ENCODE measurements at places on chromosomes 12 and 14. TPM values are rescaled to one million over a fixed set of nuclear protein-coding genes. Genes with fewer than 3 reads are reported as not detected.

Gene ACSM4
- total RNA-seq, result not detected

DNA sequence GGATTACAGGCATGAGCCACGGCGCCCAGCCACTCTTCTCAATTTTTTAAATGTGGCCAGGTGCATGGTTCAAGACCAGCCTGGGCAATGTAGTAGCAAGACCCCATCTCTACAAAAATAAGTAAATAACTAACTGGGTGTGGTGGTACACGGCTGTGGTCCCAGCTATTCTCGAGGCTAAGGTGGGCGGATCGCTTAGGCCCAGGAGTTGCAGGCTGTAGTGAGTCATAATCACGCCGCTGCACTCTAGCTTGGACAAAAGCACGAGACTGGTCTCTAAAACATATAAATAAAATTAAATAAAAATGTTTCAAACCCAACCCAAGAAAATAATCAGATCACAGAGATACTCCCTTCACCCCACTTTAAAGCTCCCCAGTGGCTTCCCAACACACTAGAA is 8.9 kb downstream of the KDM2B start:
- no peak for DNase-seq

- DNase-seq, result no peak
Observed at GRCh38 chr12:111733340-111733915, 33.3 kb upstream of the ALDH2 start.

- no peak for DNase-seq
Observed at GRCh38 chr14:89947344-89947743, 7.2 kb downstream of the EFCAB11 start.

DNA sequence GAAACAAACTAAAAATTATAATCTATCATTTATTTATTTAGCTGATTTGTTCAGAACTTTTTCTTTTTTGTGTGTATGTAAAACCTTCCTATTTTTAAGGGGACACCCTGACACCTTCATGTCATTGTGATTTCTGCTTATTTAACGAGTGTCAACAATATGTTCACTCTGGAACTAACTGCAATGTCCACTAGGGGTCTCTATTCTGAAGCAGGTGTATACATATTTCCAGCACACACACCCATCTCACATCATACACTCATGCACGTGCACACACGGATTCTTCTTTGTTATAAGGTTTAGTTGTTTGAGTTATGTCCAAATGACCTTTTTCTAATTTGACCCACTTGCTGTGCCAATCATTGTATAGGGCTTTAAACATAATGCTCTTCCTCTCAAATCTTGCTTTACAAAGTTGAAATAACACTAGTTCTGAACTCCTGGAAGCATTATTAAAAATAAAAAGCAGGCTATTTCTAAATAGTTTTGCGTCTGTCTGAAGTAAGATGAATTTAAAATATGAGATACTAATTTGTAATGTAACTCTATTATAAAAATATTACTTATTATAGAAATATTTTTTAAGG is 15.5 kb downstream of the E2F7 start:
- DNase-seq, result peak; percentile 86

GRCh38 chr12:43062201-43062895 is 472.8 kb upstream of the PRICKLE1 start:
- no peak for DNase-seq

GRCh38 chr12:31896514-31897039 is 62.6 kb upstream of the RESF1 start:
- peak; percentile 46 for DNase-seq

Measured in dermis microvascular lymphatic vessel endothelial cell (primary cell).